ENCODE measurements at places on chromosomes 16 and 17. TPM values are rescaled to one million over a fixed set of nuclear protein-coding genes. Genes with fewer than 3 reads are reported as not detected.

The APOBR gene
- total RNA-seq = 0.72 TPM

The TM4SF5 gene
- total RNA-seq = not detected

The TTYH2 gene
- 2.8 TPM for total RNA-seq

The HIGD1B gene
- total RNA-seq = not detected

The TBX21 gene
- 52.3 TPM for total RNA-seq

The C16orf96 gene
- 0.30 TPM for total RNA-seq

The KRTAP16-1 gene
- not detected for total RNA-seq

The TBX4 gene
- total RNA-seq = not detected

The OTOA gene
- not detected for total RNA-seq

The KRT40 gene
- total RNA-seq = not detected

The RUNDC3A gene
- 0.17 TPM for total RNA-seq

The BCL6B gene
- 0.74 TPM for total RNA-seq

The SPECC1 gene
- 17.4 TPM for total RNA-seq

The CRYBA1 gene
- total RNA-seq = not detected

The SLC38A8 gene
- total RNA-seq = not detected

The CCDC40 gene
- total RNA-seq = 0.32 TPM

The TMEM238L gene
- total RNA-seq = not detected

The TOX3 gene
- not detected for total RNA-seq

The RRAD gene
- not detected for total RNA-seq

The TEKT1 gene
- total RNA-seq = not detected

The ARHGAP44 gene
- not detected for total RNA-seq

The HS3ST3B1 gene
- 26.0 TPM for total RNA-seq

The PPP1R1B gene
- 0.14 TPM for total RNA-seq

The HOXB1 gene
- total RNA-seq = not detected

The HLF gene
- total RNA-seq = 0.86 TPM

The QRICH2 gene
- total RNA-seq = 0.52 TPM

The HSDL1 gene
- total RNA-seq = 7.5 TPM
